ENCODE measurements at places on chromosomes 6 and 20.

- no peak for DNase-seq
Observed at GRCh38 chr6:2745246-2745645, 5.5 kb downstream of the MYLK4 start.

DNA sequence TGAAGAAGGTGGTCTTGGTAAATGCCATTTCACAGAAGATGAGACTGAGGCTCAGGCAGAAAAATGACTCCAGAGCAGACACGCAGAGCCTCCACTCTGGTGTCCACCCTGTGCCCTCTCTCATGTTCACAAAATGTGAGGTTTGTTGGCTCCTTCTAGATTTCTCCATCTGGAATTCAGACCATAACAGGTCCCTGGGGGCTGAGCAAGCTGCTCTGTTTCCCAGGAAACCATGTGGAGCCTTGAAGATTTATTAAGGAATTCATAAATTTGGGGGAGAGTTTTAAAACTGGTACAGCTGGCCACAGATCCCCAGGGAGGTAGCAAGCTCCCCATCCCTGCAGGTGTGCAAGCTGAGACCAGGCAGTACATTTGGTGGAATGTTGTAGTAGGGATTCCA, 38.8 kb upstream of the SIRPA start:
- no peak for DNase-seq

DNA sequence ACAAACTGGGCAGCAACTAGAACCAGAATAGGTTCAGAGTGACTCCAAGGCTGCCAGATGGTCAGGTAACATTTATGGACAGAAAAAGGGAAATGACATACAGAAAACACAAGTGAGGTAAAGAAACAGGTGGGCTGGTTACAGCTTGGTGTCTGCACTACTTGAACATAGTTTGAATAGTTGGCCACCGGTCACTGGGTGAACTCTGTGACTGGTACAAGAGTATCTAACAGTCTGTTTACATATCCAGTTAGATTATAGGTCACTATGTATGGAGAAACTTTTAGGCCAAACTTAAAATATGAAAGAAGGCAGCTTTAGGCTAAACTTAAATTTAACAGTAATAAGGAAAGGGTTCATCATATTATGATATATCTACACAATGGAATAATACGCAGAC, 32.9 kb downstream of the LCA5 start:
- DNase-seq: no peak

GRCh38 chr20:41183391-41183790, 46.0 kb downstream of the PLCG1 start:
- DNase-seq: no peak

GRCh38 chr6:81900616-81901015, 148.1 kb upstream of the TENT5A start:
- DNase-seq: no peak

GRCh38 chr20:57387945-57388371, 3.2 kb upstream of the RBM38 start:
- DNase-seq: peak; percentile 41

GRCh38 chr20:62051144-62051543, 14.5 kb downstream of the TAF4 start:
- no peak for DNase-seq

DNA sequence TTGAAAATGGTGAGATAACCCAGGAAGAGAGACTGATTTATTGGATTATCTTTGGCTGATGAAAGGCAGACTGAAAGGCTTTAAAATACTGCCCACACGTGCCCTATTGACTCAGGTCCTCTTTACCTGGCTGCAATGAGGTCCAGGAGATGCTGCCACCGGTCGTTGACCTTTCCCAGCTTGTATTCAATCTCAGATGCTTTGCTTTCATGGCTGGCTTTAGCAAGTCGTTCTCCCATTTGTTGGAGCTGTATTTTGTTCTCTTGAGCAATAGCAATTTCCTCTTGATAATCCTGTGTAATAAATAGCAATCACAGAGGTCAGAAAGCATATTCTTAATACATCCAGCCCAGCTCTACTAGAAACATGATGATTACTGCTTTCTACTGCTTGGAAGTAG, 368.8 kb downstream of the ESR1 start:
- DNase-seq: no peak

- no peak for DNase-seq
Observed at GRCh38 chr6:34239893-34240292, 3.2 kb downstream of the HMGA1 start.

DNA sequence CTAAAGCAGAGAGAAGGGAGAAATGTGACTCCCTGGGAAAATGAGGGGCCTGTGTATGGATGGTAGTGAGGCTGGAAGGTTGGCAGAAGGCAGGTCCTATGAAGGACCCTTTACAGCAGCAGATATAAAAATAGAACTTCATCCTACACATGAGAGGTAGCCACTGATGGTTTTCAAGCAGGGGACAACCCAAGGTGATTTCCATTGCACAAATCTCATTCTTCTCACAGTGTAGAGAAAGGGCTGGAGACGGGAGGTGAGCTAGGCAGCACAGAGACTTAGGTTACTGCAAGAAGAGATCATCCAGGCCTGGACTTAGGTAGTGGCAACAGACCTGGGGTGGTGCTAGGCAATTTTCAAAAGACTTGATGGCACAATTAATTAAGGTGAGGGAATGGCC, 30.7 kb downstream of the TRAM2 start:
- DNase-seq: no peak

DNA sequence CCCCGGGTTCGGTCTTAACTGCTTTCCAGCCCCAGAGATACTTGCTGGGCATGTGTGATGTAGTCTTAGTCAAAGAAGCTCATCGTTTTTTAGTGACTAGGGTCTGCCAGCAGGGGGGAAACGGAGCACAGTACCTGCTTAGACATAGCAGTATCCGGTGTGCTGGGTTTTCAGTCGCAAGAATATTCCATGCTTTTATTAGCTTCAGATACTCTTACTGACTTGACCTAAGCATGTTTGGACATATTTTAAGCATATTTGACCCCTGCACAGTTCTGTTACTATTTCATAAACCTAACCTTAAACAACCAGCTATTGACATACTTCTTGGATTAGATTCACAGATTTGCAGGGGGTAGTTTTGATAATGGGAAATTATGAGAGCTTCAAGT, 3.0 kb downstream of the E2F3 start:
- DNase-seq: no peak

DNA sequence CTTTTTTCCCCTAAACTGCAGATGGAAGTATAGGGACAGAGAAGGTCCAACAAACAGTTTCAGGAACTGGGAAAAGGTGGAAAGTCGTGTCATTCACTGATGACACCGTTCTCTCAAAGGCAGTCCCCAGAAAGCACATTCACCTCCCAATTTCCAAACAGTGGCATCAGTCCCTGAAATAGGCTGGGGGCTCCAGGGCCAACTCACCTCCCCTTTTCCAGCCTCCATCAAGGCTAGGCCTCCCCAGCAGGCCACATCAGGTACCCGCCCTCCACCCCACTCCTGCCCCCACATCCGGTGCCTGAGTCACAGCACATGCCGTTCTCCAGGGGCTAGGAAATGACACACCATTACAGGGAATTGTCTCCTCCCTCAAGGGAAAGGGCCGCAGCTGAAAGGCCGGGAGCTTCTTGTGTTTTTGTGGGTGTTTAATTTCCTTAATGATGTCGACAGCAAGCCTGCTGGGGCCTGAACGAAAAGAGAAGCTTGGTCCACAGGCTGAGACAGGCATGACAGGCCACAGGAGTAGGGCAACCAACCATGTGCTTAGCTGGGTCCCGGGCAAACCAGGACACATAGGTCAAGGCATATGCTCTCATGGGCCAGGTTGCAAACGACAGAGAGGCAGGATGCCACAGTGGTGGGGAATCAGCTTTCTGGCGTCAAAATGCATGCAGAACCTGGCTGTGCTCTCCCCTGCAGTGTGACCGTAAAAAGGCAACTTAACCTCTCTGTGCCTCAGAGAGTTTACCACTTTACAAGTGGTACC, 39.2 kb downstream of the ZMYND8 start:
- no peak for DNase-seq

- no peak for DNase-seq
Observed at GRCh38 chr6:112207131-112207530, 47.2 kb downstream of the LAMA4 start.

- DNase-seq: peak; percentile 84
Observed at GRCh38 chr20:44609516-44610312, 27.3 kb downstream of the PKIG start.

Data from substantia nigra (tissue), 51 donors.